ENCODE measurements at places on chromosomes 13 and 19. TPM values are rescaled to one million over a fixed set of nuclear protein-coding genes. Genes with fewer than 3 reads are reported as not detected.

RGCC gene
- total RNA-seq: 21.1 TPM

DNA sequence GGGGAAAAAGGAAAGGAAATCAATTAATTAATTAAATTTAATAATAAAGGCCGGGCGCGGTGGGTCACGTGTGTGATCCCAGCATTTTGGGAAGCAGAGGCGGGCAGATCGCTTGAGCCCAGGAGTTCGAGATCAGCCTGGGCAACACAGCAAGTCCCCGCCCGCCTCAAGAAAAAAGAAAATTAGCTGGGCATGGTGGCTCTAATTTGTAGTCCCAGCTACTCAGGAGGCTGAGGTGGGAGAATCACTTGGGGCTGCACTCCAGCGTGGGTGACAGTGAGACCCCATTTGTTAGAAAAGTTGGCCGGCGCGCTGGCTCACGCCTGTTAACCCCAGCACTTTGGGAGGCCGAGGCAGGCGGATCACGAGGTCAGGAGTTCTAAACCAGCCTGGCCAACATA, 733 bp upstream of the CD320 start:
- DNase-seq: no peak

GRCh38 chr19:33231511-33231910, 5.9 kb upstream of the SLC7A10 start:
- DNase-seq: no peak

GRCh38 chr13:70964124-70964523, 855.9 kb upstream of the KLHL1 start:
- no peak for DNase-seq

DNA sequence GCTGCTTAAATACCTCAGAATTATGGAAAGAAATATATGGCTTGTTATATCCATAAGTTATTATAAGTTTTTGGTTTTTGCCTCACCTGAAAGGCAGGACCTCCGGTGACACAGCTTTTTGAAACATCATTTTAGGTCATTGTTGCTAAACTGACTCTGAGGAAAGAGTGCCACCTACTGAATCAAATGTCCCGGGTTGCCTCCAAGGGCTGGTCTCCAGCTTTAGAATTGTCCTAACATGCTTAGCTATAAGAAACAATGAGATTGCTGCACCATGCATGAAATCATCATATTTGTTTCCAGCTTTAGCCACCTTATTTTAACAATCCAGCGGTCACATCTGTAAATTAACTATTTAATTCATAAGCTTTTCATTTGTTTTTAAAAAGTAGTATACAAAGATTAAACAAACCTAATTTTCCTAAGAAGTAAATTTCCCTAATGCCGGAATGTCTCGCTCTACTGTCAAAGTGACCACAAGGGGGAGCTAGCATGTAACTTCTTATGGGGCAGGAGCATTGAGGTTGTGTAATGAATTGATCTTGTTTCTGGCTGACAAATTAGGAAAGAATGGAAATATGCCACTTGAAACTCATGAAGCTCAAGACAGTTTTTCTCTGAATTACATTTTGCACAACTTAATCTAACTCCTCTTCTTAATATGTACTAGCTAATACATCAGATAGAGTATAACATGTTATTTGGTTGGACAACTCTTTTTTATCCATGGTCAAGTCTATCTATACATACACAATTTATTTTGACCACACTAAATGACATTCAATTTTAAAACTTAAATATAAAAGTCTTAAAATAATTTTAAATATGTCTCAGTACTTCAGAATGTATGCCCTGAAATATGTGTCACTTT, 6.7 kb upstream of the PCDH17 start:
- no peak for DNase-seq

GRCh38 chr13:99357131-99357596, 50.0 kb upstream of the GPR183 start:
- no peak for DNase-seq

GRCh38 chr13:40204246-40204645, 462.2 kb downstream of the FOXO1 start:
- no peak for DNase-seq

GRCh38 chr19:36113894-36114720, 568 bp downstream of the POLR2I start:
- no peak for DNase-seq
